Stimulated activated CD8-positive, alpha-beta memory T cell treated with anti-CD3 and anti-CD28 coated beads, Interleukin-4, amount 100 ng/mL, for 1 hour (primary cell): ENCODE measurements at places on chromosomes 1 and 21.

DNA sequence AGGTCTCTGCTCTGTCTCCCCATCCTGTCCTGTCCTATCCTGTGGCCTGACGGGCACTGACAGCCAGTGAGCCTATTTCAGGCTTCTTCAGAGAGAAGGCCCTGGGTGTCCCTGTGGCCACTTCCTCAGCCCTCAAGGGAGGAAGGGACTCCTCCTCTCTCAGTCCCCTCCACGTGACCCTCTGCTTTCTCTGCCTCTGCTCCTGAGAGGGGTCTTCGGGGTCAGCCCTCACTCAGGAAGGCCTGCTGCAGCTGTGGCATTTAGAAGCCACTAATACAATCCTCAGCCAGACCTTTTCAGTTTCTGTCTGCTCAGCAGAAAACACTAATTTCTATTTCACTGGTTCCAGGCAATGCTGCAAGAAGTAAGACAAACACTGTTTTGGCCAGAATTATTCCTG is 43.6 kb upstream of the ETV3 start:
- no peak for DNase-seq

GRCh38 chr21:38487901-38488639 is 10.2 kb downstream of the ERG start:
- DNase-seq, result no peak

GRCh38 chr1:11295905-11296304 is 22.9 kb downstream of the UBIAD1 start:
- DNase-seq, result no peak

GRCh38 chr1:71689635-71690034 is 592.7 kb downstream of the NEGR1 start:
- DNase-seq, result no peak

GRCh38 chr1:50949286-50949982 is 10.6 kb downstream of the FAF1 start:
- no peak for DNase-seq

GRCh38 chr1:202613571-202613970 is 96.7 kb downstream of the SYT2 start:
- no peak for DNase-seq

DNA sequence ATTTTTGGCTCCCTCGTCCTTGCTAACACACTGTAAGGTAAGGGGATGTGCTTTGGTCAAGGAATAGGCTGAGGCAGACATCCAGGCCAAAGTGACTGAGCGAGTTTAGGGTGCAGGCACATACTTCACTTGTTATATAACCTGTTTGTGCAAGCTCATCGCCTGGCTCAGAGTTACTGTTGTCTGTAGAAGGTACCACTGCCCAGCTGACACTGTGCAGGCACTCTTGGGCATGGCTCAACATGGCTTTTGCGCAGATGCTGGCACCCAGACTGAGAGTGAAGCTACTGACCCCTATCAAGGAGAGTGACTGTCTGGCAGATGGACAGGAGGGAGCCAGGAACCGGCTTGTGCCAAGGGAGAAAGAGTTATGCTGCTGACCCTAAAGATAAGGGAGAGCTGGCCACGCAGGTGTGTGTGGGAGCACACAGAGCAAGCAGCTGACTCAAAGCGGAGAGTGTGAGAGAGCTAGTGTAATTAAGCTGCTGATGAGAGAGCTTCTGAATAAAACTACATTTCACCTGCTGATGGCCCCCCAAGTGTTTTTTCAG is 307.3 kb upstream of the USP24 start:
- no peak for DNase-seq

GRCh38 chr1:228198977-228199590 is 8.8 kb upstream of the OBSCN start:
- no peak for DNase-seq

DNA sequence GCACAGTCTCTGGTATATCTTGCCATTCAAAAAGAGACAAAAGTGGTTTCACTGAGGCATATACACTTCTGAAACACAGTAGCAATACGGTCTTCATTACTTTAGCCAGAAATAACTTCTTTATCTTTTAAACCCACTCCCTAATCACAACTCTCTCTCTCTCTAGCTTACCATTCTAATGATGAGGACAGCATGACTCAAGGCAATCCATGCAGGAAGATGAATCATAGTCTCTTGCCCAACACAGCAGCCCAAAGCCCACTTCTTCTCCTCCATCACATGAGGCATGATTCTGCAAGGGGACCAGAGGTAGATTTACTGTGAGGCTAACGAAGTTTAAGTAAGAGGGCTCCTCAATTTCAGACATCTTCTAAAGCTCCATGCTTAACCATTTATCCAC is 285.0 kb upstream of the NR5A2 start:
- DNase-seq, result no peak

- no peak for DNase-seq
Measured at GRCh38 chr1:57857809-57858208, 433.9 kb upstream of the DAB1 start.

DNA sequence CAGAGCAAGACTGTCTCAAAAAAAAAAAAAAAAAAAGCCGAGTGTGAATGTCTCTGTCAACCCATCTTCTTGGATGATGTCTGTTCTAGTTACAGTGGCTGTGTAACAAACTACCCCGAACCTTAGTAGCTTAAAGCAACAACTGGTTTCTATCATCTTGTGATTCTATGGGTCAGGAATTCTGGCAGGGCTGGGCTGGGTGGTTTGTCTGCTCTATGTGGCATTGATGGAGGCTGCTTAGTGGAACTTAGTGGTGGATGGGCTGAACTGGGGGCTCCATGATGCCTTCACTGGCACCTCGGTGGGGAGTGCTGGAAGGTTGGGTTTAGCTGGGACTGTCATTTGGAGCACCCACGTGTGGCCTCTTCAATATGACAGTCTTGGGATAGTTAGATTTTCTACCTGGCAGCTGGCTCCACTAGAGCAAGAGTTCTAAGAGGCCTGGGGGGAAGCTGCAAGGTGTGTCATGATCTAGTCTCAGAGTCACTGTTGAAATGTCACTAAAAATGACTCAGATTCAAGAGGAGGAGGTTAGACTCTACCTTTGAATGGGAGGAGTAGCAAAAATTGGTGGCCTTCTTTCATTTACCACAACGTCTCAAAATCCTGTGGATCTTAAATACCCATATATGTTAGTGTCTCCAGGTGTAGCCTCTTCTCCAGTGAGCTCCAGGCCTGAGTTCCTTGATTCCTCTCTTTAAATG is 18.6 kb downstream of the ACOT11 start:
- DNase-seq, result no peak

GRCh38 chr1:234997201-234997895 is 131.3 kb downstream of the TOMM20 start:
- no peak for DNase-seq

GRCh38 chr21:37153935-37154350 is 80.9 kb downstream of the TTC3 start:
- no peak for DNase-seq

GRCh38 chr1:187067160-187067559 is 238.4 kb downstream of the PLA2G4A start:
- DNase-seq, result no peak

GRCh38 chr1:25091658-25092057 is 140.6 kb downstream of the SYF2 start:
- DNase-seq, result no peak

- no peak for DNase-seq
Measured at GRCh38 chr1:41296506-41296905, 54.4 kb upstream of the SCMH1 start.

- peak; percentile 26 for DNase-seq
Measured at GRCh38 chr1:159009704-159010361, at the start of gene IFI16. IFI16 (plus strand) TSS chr1:159009907; CDS start chr1:159014681, 4,774 bp downstream.

GRCh38 chr1:157849229-157849875 is 7.7 kb upstream of the CD5L start:
- no peak for DNase-seq

DNA sequence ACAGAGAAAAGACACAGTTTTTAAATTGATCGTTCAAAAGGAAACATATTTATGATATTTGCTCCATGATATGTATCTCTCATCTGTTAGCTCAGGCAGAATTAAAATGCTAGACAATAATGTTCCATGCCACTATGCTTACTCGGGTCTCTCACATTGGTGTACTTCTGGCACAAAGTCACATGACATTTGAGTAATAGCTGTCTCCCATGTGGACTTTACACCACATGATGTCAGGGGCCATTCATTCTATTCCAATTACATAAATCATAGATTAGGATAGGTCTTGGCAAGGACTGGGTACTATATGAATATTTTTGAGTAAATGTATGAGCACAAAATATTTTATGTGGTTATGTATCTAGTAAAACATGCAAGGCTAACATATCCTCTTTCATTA is 648.4 kb downstream of the PLA2G4A start:
- DNase-seq, result no peak

DNA sequence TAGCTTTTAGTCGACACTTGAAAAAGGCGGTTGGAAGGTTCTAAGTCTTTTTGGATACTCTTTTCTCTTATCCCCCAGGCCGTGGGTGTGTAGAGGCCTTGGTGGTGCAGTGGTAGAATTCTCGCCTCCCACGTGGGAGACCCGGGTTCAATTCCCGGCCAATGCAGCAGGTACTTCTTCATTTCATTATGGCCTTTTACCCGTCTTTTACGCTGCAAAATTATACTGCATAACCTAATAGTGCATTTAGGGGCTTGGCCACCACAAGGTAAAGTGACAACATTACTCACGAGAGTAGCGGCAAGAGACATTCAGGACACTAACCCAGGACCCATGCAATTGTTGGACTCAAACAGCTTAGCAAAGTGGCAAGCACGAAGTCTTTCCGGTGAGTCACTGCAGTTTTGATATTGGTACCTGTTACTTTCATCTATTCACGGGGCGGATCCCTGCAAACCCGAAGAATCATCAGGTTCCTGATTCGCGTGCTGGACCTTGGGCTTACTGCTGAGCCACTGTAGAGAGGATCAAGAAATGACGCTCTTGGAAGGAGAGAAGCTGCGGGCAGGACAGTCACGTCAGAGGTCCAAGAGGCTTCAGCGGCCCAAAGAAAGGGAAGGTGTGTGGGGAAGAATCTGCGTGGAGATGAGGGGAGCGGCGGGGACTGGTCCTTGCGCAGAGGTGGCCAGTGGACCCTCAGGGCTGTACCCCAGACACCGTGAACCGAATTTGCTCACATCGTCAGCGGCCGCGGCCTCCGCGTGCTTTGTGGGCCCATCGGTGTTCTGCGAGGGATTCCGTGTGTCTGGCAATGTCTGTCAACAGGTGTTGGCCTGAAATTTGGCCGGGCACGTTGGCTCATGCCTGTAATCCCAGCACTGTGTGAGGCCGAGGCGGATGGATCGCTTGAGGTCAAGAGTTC is 12.9 kb upstream of the RNU1-4 start:
- no peak for DNase-seq

GRCh38 chr1:214391873-214392645 is 111.1 kb downstream of the SMYD2 start:
- no peak for DNase-seq

DNA sequence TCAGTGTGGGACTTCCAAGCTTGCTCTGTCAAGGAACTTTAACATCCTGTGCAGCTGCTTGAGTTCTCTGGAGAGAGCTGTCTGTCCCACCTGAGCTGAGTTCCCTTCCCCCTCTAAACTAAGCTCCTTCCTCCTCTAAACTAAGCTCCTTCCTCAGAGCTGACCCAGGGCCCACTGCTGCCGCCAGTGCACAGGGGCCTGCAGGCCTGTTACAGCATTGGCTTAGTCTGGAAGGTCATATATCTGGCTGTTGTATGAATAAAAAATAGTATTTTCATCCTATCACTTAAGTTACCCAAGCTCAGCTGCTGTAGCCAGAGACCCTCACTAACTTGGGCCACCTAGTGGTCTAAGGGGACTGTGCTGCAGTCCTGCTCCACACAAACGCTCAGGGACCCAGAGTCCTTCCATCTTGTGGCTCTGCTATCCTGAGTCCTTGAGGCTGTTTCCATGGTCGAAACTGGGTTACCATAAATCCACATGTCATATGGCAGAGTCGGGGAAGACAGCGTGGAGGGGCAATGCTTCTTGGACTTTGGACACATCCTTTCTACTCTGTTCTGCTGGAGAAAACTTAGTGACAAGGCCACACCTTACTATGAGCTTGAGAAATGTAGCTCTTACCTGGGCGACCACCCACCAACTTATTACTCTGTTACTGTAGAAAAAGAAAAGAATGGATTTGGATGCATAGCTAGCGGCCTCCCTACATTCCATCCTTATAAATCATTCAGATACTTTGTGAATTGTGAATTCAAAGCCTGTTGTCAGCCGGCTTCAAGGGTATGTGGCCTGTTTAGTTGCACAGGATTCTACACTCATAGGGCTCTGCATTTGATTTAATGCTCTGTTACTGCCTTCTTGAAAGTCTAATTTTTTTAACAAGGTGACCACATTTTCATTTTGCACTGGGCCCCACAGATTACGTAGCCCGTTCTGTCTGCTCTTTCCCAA is 71.4 kb upstream of the GCLM start:
- no peak for DNase-seq

GRCh38 chr1:206133751-206134415 is 16.7 kb upstream of the AVPR1B start:
- no peak for DNase-seq

DNA sequence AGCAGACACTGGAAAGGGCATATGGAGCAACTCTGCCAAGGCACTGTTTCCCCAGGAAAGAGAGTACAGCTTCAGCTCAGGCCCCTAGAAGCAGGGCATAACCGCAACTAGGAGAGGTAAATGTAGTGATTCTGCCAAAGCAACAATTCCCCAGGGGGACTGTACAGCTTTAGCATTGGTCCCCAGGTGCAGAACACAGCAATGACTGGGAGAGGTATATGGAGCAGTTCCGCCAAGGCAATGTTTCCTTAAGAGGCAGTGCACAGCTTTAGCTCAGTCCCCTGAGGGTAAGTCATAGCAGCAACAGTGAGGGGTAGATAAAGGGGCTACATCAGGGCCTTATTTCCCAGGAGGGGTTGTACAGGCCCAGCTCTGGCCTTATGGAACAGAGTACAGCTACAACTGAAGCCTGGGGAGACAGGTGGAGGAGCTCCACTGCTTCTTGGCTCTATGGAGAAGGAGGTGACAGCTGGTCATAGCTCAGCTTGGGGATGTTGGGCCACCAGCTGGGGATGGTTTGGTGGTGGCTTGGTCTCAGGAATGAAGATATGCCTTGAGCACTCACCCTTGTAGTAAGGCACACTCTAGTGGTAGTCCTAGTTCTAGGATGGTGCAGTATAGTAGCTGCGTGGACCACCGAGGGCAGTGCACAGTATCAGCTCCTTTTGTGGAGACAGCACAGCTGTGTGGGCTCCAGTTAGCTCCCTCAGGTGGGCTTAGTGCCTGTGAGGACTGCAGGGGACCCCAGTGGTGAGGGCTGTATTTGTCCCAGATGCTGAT is 582.7 kb downstream of the PTPRC start:
- no peak for DNase-seq

- no peak for DNase-seq
Measured at GRCh38 chr1:66943361-66943969, 18.7 kb downstream of the MIER1 start.

GRCh38 chr1:1437033-1437903 is 1.8 kb downstream of the VWA1 start:
- DNase-seq, result no peak

GRCh38 chr21:36186506-36187399 is 30.1 kb downstream of the DOP1B start:
- DNase-seq, result no peak
